ENCODE measurements at places on chromosomes 3 and 15.

- DNase-seq = no peak
Observed at GRCh38 chr3:169077394-169077906, 586.1 kb downstream of the MECOM start.

DNA sequence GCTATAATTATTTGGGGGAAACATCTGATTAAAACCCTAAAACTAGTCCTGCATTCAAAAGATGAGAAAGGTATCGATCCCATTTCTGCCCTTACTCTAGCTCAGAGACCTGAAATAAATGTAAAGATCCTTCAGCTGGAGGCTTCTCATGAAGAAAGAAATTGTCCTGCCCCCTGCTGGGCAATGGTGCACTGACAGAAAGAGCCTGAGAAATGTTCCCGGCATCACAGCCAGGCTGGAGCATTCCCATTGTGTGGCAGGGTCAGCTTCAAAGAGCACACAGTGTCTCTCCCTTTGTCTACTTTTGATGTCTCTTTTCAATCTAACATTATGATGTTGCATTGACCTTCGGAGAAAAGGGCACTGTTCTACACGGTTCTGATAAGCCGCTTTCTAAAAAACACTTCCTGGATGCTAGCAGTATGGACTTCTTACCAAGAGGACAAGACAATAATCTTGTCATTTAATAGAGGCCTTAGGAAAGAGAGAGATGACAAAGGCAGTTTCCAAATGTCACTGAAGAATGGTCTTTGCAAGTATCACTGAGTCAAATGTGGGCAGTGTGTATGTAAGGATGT is 287.5 kb downstream of the MAGI1 start:
- DNase-seq = no peak

GRCh38 chr15:87522997-87523396 is 733.5 kb downstream of the NTRK3 start:
- DNase-seq = no peak

DNA sequence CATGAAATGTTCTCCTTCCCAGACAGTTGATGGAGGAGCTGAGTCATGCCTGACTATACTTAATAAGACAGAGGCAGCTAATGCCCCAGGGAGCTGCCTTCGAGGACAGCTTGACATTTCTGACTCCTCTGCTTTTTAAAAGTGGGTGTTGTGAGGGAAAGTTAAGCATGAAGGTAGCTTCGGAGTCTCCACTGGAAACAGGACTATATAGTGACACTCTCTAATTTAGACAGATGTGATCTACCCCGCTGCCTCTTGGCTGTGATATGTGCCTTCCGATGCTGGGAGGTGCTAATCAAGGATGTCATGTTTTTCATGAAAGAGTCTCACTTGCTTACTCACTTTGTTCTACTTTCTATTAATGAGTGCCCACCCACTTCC is 72.7 kb downstream of the IL1RAP start:
- no peak for DNase-seq

DNA sequence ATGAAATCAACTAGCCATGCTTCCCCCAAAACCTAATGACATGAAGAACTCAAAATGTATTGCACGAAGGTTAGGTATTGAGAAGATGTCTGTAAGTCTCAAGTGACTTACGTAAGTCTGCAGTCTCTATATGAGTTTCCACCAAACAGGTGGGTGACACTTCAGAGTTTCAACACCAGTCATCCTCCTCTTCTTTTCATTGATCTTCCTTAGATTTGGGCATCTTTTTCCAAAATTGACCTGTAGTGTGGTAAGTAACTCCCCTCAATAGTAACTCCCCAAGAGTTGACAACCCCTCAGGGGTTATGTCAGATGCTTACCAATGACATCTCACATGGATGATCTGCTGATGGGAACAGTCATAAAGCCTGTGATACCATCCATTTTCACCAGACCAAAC is 46.1 kb downstream of the GPR176 start:
- no peak for DNase-seq

DNA sequence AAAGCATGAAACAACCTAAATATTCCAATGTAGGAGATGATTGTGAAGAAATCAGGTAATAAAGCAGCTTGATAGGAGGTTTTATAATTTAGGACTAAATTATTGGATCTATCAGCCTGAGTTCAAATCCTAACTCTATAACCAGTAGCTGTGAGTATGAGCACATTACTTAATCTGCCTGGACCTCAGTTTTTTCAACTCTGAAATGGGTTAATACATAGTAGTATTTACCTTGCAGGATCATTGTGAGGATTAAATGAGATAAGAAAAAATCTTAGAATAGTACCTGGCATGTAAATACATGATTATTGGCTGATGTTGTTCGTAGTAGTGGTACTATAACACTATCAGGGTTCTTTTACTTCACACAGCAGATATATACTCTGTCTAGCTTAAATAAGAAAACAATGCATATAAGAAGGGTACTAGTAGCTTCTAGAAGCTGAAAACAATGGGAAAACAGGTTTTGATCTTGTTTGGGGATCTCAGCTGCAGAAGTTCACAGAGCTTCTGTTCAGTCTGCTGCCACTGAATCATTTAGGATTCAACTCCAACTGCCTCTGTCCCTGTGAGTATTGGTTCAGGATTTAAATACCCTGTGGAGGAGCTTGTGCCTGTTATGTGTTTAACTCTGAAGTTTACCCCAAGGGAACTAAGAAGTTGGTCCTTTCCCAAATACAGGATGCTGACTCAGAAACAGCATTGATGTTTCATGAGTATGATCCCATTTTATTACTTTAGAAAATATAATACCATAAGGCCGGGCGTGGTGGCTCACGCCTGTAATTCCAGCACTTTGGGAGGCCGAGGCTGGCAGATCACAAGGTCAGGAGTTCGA is 34.2 kb downstream of the KAT2B start:
- DNase-seq = no peak

GRCh38 chr15:87591042-87591441 is 665.5 kb downstream of the NTRK3 start:
- no peak for DNase-seq

- DNase-seq = no peak
Observed at GRCh38 chr15:29454506-29454905, 184.9 kb upstream of the NSMCE3 start.

GRCh38 chr15:93019090-93019489 is 69.9 kb downstream of the RGMA start:
- no peak for DNase-seq

- no peak for DNase-seq
Observed at GRCh38 chr3:150422907-150423306, 14.8 kb downstream of the TSC22D2 start.

- no peak for DNase-seq
Observed at GRCh38 chr3:87082796-87083440, 92.0 kb upstream of the VGLL3 start.

DNA sequence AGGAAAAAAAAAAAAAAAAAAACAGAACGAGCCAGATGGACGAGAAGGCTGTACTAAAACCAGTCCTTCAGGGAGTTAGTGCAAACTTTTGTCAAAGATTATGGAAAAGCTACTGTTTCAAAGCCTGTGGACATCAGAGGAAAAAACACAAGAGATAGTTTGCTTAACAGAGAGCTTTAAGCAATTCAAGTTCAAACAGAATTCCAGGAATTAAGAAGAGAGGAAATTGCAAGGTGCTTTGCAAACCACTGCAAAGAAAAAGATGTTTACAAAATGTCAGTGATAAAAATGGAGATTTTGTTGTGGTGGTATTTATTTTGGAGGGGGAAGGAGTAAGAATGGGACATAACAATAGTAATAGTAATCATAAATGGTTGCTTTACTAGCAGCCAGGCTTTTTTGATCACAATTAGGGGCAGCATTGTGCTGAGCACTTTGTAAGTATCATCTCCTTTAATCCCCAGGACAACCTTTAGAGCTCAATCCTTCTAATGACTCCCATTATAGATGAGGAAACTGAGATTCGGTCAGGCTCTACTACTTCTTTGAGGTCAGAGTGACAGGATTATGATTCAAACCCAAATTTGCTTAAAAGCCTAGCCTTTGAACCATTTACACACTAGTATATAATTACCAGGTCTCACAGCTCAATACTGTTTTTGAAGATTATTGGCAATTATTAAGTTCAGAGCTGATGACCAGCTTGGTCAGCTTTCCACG is 22.4 kb upstream of the ARHGEF3 start:
- DNase-seq = no peak

- DNase-seq = no peak
Observed at GRCh38 chr3:127970966-127971592, 56.0 kb downstream of the KBTBD12 start.

DNA sequence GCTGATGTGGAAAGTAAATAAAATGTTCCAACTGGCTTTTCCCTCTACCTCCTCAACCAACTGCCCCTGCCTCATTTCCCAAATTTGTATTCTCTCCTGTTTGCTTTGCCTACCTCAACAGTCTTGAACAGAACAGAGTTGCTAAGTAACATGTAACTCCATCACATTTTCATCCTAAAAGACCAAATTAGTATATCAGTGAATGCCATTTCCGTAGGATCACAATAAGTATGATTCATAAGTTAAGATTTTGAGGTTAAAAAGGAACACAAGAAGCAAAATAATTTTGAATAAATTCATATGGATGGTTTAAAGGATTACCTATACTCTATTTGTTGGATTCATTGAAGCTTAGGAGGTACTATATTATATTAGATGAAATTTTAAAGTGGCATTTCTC is 154.9 kb downstream of the ECT2 start:
- DNase-seq = no peak

DNA sequence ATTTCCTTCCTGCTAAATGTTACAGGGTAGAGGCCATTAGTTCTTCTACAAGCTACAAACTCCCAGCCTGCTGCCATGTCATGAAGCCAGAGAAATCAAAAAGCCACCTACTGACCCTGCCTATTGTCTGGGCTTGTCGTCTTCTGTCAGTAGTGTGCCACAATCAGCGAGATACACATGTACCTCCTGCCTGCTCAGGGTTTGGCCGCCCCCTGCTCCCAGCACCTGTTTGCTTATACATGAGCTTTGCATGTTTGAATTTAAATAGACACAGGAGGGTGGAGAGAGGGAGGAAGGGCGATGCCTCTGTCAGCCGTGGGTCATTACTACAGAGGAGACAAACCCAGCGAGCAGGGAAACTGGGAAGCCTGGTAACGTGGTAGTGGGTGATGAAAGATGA is 106.1 kb downstream of the ROBO2 start:
- DNase-seq = no peak

DNA sequence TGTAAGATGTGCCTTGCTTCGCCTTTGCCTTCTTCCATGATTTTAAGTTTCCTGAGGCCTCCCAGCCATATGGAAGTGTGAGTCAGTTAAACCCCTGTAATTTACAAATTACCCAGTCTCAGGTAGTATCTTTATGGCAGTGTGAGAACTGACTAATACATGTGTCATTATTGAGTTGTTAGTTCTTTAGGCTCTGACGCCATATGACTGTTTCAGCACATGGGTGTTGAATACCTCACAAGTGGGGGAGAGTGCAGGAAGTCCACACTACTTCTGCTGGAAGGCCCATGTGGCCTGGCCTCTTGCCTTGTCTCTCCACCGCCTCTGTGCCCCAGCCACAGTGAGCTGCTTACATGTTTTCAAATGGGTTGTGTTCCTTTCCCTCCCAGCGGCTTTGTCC is 28.5 kb downstream of the MFSD1 start:
- DNase-seq = no peak

- no peak for DNase-seq
Observed at GRCh38 chr3:172577987-172578570, 54.8 kb upstream of the TNFSF10 start.

DNA sequence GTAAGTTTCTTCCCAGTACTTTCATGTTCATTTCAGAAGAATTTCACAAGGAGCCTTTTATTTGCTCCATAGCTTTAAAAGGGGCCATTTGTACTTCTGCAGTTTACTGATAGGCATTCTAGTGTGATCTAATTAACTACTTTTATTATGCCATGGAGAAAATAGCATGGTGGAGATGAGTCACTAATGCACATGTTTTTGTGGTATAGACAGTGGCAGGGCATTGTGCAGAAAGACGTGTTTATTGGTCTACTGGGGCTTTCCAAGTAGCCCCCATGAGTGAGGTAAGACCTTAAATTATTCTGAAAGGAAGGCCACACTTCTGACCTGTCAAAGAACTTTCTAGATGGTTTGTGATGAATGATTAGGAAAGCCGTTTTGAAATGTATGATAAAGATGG is 810.0 kb upstream of the NR2F2 start:
- no peak for DNase-seq

DNA sequence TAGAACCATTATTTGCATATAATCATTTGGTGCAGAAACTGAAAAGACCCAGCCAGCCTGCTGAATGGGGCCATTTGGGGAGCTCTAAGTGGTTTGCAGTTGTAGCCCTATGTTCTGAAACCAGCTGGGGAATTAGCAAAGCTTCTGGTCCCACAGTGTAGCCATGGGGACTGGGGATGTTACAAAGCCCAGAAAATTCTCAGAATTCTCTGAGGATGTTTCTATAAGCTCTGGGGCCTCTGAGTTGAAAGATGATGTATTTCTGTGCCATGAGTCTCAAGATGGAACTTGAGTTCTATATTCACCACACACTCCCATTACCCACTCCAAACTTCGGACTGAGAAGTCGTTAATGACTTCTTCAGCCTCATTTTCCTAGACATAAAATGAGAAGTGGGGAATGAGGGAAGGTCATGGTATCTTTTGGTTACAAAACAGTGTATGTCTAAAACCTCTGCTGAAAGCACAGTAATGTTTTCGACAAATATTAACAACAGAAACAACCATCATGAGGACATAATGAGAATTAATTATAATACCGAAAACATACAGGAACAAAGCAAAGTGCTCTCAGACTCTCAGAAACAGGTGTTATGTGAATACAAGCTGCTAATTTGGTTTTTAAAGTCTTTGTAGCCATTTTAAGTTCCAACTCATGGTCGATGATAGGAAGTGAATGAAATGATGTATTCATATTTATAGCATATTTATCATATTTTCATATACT is 89.4 kb downstream of the RFTN1 start:
- no peak for DNase-seq

DNA sequence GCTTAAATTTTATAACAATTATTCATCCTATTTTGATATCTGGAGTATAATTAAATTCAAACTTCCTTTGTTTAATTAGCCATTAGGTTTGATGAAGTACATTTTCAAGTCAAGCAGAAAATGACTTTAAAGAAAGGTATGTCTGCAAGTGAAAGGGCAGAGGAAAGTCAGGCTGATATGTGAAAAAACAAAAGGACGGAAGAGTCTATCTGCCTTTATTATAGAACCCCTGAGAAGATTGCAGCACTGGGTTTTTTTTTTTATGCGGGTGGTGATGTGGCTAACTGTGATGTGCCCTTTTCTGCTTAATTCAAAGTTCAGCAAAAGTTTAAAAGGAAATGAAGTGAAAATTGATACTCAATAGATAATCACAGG is 83.2 kb downstream of the COL8A1 start:
- no peak for DNase-seq
